ENCODE measurements at places on chromosomes 5 and 9. TPM values are rescaled to one million over a fixed set of nuclear protein-coding genes. Genes with fewer than 3 reads are reported as not detected.

Gene CD72
- total RNA-seq: 0.36 TPM

Gene MLLT3
- 19.0 TPM for total RNA-seq

Gene FOXD4
- 1.1 TPM for total RNA-seq

DNA sequence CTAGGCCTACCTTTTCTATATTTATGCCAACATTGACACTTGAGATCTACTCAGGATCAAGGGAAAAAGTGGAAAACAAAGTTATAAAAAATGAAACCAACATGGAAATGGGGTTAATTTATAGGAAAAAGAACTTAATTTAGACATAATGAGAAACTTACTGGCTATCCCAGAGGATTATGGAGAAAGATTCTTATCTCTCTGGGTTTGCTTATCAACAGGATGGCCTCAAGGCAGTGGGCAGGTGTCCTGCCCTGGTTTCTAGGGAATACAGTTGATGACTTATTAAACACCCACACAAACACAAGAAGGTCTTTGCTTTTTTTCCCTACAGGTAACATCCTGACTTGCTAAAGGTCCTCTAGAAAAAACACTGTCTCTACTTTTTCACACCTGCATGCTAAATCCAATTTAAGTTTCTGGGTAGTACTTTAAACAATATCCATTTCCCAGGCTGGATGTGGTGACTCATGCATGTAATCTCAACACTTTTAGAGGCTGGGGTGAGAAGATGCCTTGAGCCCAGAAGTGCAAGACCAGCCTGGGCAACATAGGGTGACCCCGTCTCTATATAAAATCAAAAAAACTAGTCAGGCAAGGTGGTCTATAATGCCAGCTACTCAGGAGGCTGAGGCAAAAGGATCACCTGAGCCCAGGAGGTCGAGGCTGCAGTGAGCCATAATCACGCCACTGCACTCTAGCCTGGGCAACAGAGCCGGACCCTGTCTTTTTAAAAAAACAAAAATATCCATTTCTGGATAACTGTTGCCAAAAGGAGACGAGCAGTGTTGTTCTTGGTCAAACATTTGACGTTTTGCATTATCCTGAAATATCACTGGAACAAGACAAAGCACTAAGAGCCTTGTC lies 6.6 kb upstream of the ZNF608 start:
- no peak for DNase-seq
- no peak overlapping the region for H3K4me3 ChIP-seq
- H3K27me3 ChIP-seq: no peaks in the 10 kb centered on the region
- H3K27ac ChIP-seq: no peak overlapping the region
- H3K36me3 ChIP-seq: no peaks in the 10 kb centered on the region
- H3K4me1 ChIP-seq: peaks cover 6% of the 10 kb centered on the region

DNA sequence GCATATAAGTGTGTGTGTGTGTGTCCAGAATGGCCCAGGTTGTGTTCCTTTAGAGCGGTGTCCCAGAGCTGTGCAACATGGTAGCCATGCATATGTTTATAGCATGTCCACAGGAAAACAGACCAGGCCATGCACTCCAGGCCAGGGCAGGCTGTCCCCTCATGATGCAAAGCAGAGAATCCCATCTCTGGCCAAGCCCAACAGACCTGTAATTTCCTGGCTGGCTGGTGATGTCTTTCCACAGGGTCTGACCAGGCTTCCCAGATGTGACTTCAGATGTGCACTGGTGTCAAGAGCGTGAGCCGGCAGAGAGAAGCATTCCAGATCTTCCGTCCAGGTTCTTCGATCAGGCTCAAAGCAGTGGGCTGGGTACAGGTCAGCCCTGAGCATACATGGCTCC lies 21.1 kb upstream of the TCF7 start:
- no peaks in the 10 kb centered on the region for H3K4me1 ChIP-seq
- no peaks in the 10 kb centered on the region for H3K36me3 ChIP-seq
- H3K4me3 ChIP-seq: no peak overlapping the region
- DNase-seq: no peak
